ENCODE measurements at places on chromosomes 3 and 15. TPM values are rescaled to one million over a fixed set of nuclear protein-coding genes. Genes with fewer than 3 reads are reported as not detected.

ITPKA gene
- polyA plus RNA-seq = 0.15 TPM

GRCh38 chr15:100032358-100033085 lies 299.3 kb upstream of the LYSMD4 start:
- DNase-seq = no peak

DNA sequence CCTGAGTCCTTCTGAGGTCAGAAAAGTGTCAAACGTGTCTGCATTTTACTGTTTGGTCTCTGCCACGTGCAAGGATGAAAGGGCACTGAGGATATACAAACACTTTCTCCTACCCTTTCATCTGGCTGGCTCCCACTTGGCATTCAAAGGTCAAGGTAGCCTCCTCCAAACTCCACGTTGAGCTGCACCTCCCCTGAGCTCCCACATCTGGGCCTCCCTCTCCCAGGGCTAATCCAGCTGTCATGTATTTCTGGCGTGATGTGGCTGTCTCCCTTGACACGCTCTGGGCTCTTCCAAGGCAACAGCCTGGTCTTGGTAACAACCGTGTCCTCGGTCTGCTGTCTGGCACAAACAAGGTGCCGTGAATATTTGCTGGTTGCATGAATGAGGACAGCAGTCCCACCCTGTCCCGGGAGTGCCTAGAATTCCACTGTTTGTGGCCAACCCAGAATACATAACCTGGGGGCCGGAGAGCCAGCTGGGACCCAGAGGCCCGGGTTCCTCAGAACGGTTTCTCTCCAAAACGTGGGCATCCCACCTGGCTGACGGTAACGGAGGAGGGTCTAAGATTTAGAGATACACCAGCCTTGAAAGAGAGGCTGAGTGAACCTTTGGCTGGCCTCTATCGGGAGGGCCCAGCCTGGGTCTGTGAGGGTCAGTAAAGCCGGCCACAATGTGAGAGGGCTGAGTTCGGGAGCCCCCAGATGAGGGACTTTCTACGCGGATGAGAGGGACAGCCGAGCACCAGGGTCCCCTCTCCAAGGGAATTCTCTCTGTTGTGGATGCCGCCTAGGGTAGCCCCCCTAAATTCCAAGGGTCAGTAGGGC lies 767 bp downstream of the GLT8D1 start:
- DNase-seq = peak; percentile 39

DNA sequence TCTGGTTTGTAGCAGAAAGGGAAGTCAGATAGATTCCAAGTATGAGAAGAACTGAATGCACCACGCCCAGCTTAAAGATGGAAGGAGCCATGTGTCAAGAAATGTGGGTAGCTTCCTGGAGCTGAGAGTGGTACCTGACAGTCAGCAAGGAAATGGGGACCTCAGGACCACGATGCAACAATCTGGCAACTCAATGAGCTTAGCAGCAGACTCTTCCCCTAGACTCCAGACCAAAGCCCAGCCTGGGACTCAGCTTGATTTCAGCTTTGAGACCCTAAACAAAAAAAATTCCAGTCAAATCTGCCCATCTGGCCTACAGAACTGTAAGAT lies 24.4 kb downstream of the MIX23 start:
- DNase-seq = no peak

DNA sequence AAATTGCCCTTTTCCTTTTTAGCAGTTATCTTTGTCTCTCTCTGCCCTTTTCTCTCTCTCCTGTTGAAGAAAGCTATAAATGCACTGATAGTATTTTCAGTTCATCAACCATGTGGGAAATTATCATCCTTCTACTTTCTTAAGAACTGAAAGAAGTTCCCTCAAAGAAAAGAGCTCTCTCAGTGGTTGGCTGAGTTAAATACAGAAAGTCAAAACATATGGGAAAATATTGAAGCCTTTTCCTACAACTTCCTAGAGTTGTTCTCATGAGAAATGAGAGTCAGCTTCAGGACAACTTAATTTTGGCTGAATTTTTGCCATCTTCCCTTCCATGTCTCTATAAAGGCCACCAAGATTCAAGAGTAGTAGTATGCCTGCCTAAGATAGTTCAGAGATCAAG lies 96.7 kb downstream of the NFKBIZ start:
- no peak for DNase-seq

DNA sequence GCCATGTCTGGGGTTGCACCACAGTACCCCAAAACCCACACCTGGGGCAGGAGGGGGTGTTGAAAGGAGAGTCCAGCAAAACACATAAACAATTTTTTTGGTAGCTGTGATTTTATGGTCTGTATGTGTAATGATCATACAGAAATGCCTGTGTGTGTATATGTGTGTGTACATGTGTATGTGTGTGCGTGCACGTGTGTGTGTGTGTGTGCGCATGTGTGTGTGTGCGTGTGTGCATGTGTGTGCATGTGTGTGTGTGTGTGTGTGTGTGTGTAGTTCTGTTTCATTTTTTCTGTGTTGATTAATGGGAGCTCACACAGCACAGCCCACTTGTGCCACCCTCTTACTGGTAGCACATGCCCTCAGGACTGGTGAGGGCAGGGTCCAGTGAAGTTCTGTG lies 96.3 kb upstream of the OXTR start:
- DNase-seq = no peak
